ENCODE measurements at places on chromosomes 5 and 9.

DNA sequence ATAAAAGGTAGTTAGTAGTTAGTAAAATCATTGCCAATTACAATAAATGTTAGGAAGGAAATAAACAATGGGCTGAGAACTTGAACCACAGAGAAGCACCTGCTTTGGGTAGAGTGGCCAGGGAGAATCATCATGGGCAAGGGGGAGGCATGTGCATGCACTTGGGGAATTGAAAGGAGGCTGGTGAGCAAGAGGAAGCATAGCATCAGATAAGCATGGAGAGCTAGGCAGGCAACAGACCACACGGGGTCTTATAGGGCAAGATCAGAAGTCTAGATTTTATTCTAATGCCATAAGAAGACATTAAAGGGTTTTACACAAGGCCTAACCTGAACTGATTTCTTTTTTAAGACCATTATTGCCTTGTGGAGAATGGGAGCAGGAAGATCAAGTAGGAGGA lies 93.4 kb downstream of the PIP5K1B start:
- no peak for DNase-seq

DNA sequence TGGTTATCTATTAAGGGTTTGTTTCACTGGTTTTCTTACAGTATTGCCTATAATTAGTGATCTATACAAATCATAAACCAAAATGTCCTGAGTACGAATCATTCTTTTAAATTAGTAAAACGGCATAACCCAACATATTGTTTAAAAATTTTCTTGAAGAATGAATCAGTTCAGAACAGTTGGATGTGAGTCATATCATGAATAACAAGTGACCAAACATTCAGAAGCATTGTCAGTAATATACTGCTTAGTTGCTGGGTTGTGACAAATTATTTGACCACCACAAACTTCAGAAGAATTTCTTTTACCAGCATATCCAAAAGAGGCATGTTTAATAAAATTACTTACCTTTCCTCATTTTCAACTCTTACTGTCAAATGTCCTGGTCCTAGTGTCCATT lies 111.2 kb downstream of the UNC13B start:
- DNase-seq, result no peak

DNA sequence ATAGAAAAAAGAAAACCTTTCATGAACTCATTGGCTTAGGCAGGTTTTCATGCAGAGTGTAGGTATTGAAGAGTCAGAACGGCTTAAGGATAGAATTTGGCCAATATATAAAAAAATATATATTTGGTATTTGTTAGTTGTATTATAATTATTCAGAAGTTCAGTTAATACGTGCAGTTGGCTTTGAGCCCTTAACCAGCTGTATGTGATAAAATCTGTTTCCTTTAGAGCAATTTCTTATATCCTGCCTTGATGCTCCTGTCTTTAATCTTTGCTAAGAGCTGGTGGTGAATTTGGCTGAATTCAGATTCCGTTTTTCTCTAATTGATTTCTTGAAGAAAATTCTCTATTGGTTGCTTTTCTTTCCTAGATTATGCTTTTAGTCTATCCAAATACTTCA lies 3.7 kb downstream of the ANXA1 start:
- DNase-seq, result no peak

DNA sequence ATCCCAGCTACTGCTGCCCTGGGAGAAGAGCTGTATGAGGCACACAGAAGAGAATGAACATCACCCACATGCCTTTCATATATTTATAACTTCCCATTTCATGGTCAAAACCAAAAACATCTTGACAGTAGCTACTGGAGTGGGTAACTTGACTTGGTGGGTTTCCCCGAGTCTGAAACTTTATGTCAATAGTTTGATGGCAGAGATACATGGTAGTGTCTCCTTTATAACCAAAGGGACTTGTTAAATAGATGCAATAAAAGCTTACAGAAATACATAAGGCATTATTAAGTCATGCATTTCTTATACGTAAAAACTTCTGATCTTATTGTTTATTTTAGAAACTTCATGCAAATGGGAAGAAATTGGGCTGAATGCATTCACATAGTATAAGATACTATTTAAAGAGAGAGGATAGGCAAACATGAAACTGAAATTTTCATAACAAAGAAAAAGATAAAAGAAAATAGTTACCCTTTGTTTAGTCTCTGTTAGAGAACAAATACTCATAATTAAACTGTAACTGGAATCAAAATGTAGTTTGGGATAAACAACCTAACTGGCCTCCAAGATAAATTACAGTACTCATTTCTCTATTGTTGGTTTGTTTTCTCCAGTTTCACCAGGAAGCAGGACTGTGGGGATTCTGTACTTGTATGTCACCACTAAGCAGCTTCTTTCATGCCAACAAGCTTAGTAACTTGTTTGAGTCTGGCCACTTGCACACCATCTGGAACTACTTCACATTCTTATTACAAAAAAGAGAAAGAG lies 459.3 kb upstream of the MEF2C start:
- DNase-seq, result no peak

DNA sequence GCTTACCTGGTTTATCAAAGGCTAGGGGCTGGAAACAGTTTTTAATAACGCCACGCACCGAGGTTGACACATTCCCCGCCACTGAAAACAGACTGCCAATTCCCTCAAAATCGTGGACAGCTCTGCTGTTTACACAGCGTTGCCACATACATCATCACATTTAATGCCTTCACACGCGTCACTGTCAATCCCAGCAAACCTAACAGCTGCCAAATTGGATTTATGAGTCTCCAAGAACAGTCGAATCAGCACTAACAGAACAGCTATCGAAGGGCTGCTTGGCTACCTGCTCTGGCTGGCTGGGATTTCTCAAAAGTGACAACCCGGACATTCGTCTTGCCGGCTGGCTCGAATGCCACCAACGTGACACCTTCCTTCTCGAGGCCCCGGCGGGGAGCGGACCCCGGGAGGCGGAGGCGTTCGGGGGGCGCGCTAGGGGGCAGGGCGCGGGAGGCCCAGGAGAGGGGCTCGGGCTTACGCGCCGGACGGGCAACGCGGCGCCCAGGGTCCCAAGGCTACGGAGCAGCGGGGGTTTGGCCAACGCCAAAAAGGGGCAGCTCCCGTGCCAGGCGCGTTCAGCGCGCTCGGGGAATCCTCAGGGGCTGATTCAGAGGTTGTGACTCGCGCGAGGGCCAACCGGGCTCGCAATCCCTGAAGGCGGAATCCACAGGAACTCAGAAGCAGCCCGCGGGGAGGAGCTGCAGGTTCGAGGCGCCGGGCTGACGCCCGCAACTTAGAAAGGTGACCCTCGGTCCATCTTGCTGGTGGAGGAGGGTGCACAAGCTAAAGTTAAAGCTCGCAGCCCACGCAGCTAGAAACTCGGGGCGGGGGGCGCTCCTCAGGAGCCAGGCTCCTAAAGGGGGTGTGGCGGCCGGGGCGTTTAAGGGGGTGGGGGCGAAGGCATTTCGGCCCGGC lies 1.2 kb downstream of the CDC14B start:
- no peak for DNase-seq

DNA sequence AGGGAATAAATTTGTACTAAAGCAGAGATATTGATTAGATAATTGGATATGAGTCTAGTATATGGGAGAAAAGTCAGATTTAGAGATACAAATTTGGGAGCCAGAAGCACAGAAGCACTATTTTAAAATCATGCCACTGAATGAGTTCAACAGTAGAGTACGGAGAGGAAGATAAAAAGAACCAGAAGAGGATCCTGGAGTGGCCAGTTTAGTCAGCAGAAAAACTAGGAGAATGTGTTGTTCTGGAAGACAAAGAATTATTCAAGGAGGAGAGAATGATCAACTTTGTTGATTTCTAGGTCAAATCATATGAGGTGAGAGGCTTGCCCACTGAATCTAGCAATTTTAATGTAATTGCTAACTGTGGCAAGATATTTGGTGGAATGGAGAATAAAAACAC lies 67.0 kb downstream of the NIPBL start:
- no peak for DNase-seq

DNA sequence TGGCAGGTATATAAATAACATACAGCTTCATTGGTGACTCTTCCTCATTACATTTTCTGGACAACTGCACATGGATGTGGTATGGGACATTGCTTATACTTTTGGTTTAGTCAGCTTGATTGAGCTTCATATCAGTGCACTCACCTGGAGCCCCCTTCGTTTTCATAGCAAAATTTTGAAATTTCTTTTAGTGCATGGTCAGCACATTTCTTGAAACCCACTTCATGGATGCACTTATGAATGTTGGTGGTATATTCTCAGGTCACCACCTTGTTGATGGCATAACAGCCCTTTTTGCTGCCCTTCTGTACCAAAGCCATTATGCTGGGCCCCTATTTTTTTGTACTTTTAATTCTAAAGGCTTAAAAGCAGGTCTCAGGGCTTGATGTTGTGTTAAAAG lies 16.7 kb upstream of the LRRC70 start:
- no peak for DNase-seq

DNA sequence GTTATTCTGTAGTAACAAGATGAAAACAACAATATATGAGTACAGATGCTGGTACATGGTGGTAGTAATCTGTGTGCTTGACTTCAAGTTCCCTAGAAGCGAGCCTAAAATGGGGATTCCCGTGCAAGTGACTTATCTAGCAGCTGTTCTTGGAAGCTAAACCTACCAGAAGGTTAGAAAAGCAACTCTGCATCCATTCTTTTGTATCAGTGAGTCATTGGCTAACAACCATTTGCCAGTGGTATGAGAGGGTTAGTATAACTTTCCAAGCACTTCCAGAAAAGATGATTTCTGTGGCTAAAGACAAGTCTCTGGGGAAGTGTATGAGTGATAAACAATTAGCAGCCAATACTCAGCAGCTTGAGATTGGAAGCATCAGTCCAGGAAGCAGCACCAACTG lies 787.7 kb upstream of the CDH6 start:
- no peak for DNase-seq

DNA sequence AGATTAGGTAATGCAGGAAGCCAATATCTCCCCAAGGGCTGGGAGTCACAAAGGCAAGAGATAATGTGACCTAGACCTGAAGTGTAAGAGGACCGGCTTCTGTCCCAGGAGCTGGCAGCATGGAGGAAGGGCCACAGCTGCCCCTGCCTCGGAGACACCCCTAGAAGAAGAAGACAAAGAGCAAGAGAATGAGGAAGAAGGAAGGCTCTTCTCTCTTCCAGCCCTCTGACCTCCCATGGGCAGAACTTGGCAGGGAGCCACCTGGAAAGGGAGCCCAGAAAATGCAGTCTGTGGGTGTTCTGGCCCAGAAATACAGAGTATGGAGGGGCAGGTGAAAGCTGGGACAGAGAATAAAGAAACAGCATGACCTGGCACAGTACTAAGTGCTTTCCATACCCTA lies 151.0 kb downstream of the C5orf15 start:
- no peak for DNase-seq

GRCh38 chr5:36089989-36090388 lies 23.3 kb upstream of the UGT3A2 start:
- DNase-seq, result no peak

- no peak for DNase-seq
Observed at GRCh38 chr5:93092349-93093105, 488.5 kb downstream of the NR2F1-AS1 start.

DNA sequence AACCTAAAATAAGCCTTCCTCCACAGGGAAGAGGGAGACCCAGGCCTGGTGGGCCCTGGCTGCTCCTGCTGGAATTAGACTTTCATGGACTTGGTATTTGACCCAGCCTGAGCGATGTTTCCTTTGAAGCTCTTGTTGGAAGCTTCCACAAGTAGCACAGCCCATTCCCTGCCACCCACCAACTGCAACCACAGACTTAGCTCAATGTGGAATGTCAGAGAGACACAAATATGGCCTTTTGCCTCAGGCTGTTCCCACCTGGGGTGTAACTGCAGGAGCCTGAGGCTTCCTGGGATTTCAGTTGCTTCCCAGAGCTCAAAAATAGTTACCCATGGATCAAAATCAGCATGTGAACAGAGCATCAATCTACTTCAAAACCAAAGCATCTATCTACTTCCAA lies 70.3 kb upstream of the LHFPL2 start:
- DNase-seq, result no peak

- DNase-seq, result no peak
Observed at GRCh38 chr9:130331573-130331972, 66.0 kb downstream of the HMCN2 start.

DNA sequence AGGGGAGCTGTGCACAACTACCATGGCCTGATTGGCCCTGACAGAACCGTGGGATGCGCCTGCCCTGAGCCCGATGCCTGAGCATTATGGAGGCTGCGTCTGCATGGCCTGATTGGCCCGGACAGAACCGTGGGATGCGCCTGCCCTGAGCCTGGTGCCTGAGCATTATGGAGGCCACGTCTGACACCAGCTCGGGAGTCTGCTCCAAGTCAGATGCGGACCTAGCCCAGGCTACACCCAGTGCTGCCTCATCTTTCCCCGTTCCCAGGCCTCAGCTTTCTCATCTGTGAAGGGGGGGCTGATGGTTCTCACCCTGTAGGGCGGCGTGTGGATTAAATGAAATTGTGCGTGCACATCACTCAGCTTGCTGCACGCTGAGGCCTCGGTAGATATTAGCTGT lies 7.3 kb downstream of the CEP72 start:
- DNase-seq, result no peak

DNA sequence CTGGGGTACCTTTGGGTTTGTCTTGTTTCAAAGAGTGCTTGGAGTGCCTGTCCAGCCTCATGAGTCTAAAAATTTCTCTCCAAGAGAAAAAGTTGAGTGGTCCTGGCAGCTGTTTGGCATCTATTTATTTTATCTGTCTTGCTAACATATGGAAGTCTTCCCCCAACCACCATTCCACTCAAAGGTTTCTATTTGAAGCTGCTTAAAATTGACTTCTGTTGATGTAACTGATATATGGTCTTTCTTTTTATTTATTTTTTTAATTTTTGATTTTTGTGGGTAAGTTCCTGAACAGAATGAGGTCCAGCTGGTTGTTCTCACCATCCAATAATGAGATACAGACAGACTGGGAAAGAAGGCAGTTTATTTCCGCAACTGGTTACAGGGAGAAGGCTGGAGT lies 178.7 kb upstream of the SGCD start:
- DNase-seq, result no peak

GRCh38 chr5:177140312-177140711 lies 6.7 kb downstream of the NSD1 start:
- DNase-seq, result no peak

DNA sequence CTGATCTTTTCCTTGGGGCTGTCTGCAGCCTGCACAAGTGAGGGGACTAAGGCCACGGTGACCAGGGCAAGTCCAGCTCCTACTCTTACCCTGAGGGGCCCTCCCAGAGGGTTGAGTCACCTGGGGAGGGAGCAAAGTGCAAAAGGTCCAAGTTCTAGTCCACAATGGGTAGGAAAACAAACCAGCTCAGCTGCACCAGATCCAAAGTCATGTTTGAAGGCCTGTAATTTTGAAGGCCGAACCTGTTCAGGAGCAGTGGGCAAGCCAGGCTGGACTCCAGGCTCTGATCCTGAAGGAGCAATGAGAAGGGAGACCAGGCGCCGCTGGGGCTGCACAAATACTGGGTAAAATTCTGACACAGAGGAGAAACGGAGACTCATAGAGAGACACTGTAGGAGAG lies 15.8 kb upstream of the TCF7 start:
- DNase-seq, result no peak

- DNase-seq, result no peak
Observed at GRCh38 chr5:19534751-19535150, 453.2 kb downstream of the CDH18 start.

GRCh38 chr9:111890334-111890733 lies 6.3 kb upstream of the UGCG start:
- DNase-seq, result no peak

All from stimulated activated CD4-positive, alpha-beta T cell treated with anti-CD3 and anti-CD28 coated beads, TNF-alpha, amount 100 ng/mL, for 1 hour (primary cell).